ENCODE measurements at places on chromosomes 13 and 19. TPM values are rescaled to one million over a fixed set of nuclear protein-coding genes. Genes with fewer than 3 reads are reported as not detected.
A peak's percentile ranks its signal among the peaks of the same experiment; 100 is the strongest.

DNA sequence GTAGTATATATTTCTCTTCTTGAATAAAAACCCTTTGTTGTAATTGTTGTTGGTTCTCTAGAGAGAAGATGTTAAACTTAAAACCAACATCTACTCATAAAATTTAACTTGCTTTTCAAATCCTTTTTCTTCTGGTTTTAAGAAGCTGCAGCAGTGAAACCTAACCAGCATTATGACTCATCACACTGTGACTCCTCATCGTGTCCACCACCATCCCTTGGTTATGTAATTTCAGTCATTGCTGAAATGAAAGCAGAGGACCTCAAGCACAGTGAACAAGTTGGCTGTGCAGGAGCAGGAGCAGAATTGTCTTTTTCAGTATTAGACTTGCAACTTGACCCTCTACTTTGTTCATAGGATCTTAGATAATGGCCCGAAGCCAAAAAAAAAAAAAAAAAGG, 64.9 kb upstream of the HTR2A start:
- peak; percentile 76 for DNase-seq

DNA sequence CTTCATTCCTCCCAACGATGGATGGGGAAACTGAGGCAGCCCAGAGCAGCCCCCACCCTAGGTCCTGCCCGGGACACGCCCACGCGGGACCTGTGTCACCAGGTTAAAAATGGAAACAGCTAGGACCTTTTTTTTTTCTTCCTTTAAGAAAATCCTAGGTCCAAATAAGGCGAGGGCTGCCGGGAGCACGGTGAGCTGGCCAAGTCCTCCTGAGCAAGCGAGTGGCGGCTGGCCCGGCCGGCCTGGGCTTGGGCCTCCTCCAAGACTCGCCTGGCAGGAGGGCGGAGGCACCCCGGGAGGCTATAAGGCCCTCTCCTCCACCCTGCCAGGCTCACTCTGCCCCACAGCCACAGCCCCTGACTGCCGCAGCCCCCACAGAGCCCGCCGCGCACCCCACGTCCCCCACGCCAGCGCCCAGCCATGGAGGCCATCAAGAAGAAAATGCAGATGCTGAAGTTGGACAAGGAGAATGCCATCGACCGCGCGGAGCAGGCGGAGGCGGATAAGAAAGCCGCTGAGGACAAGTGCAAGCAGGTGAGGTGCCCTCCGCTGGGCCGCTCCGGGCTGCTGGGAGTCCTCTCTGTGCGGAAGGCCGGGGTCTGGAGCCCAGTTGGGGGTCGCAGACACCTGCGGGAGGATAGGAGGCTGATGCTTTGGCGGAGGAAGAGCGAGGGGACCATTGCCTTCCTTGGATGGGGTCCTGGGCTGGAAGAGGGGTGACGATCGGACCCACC, 8.9 kb upstream of the TPM4 start:
- peak; percentile 66 for DNase-seq

Gene PCDH20
- total RNA-seq = under 0.01 TPM

DNA sequence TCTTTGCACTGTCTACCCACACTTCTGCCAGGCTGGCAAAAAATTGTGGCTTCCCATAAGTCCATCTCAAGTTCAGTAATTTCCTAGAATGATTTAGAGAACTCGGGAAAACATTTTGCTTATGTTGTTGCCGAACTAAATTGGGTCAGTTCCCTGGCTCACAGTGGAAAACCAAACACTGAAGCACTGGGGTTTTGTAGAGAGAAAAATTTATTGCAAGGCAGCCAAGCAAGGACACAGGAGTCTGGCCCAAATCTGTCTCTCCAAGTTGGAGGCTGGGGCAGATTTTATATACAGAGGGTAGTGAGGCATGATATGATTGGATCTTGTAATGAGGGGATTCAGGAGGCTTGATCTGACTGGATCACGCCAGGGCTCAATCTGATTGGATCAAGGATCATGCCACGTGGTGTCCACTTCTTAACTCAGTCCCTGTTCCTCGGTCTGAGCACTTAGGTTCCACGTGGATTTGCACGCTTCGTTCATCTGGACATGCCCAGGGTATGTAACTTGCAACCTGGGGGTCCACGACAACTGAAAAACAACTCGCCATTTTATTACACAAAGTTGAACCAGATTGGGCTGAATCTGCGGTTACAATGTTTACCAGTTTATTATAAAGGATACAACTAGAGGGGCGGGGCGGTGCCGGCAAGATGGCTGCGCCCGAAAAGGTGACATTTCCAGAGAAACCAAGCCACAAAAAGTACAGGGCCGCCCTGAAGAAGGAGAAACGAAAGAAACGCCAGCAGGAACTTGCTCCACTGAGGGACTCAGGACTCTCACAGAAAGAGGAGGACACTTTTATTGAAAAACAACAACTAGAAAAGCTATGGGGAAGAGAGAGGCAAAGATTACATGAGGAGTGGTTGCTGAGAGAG, 7.3 kb downstream of the CD209 start:
- no peak for DNase-seq

DNA sequence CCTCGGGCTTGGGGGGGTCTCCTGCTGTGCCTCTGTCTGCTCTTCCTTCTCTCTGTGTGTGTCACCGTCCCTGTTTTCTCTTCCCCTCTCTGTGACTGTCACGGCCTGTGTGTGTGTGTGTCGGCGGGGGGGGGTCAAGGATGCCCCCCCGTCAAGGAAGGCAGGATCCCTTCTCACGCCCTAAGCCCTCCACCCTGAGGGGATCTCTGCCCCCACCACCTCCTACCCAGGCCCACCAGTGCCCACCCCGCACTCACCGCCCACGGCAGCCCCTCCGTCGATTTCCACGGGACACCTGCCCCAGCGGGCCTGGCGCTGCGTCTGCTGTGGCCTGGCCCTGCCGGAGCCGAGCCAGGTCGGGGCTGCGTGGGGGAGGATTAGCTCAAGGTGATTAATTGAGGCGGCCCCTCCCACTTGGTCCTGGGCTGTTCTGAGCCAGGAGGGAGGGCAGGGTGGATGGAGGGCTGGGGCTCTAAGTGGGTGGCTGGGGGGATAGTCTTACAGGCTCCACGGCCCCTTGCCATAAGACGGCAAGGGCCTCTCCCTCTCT, at the start of gene RAX2:
Gene RAX2 (minus strand): TSS at position 323 of the 550 bp plus-strand sequence. CDS start 486 bp downstream, outside the sequence.
- no peak for DNase-seq

DNA sequence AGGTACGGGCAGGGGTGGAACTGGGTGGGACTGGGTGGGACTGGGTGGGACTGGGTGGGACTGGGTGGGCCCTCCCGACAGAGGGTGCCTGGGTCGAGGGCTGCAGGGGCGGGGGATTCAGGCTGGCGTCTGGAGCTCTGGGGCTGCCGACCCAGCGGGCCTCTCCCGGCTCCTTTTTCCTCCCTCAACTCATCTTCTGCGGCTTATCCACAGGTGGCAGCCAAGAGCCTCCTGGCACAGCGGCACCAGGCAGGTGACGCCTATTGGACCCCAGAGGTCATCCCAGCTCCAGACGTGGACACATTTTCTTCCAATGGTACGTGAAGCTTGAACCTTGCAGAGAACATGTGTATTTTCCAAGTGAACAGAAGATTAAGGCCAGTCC, 533 bp downstream of the ZNF544 start:
- peak; percentile 30 for DNase-seq

DNA sequence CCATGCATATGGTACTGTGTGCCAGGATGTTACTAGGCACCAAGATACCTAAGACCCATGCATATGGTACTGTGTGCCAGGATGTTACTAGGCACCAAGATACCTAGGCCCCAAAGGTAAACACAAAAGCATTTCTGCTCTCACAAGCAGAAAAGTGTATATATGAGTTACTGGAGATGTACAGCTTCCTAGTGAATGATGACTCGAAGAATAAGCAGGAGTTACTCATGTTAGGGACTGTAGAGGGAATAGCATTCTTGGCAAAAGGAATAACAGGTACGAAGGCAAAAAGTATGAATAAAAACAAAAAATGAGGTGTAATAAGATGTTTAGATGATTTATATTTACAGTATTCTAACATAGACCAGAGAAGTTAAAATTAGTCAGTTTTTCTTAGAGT, 383.7 kb downstream of the DIAPH3 start:
- DNase-seq = no peak

Gene OLFM2
- 1.3 TPM for total RNA-seq

GRCh38 chr13:113997845-113998751, 24.2 kb upstream of the C13orf46 start:
- peak; percentile 74 for DNase-seq

Gene ADGRE3
- not detected for total RNA-seq

GRCh38 chr13:106407338-106407737, 128.1 kb downstream of the EFNB2 start:
- DNase-seq = no peak

GRCh38 chr13:76762721-76763120, 123.5 kb downstream of the KCTD12 start:
- DNase-seq = no peak

Gene NR2F6
- total RNA-seq = 51.0 TPM

Gene STARD13
- total RNA-seq = 48.0 TPM

Gene ELSPBP1
- not detected for total RNA-seq

Gene ALOX5AP
- 0.43 TPM for total RNA-seq

Gene MEDAG
- total RNA-seq = 20.0 TPM

DNA sequence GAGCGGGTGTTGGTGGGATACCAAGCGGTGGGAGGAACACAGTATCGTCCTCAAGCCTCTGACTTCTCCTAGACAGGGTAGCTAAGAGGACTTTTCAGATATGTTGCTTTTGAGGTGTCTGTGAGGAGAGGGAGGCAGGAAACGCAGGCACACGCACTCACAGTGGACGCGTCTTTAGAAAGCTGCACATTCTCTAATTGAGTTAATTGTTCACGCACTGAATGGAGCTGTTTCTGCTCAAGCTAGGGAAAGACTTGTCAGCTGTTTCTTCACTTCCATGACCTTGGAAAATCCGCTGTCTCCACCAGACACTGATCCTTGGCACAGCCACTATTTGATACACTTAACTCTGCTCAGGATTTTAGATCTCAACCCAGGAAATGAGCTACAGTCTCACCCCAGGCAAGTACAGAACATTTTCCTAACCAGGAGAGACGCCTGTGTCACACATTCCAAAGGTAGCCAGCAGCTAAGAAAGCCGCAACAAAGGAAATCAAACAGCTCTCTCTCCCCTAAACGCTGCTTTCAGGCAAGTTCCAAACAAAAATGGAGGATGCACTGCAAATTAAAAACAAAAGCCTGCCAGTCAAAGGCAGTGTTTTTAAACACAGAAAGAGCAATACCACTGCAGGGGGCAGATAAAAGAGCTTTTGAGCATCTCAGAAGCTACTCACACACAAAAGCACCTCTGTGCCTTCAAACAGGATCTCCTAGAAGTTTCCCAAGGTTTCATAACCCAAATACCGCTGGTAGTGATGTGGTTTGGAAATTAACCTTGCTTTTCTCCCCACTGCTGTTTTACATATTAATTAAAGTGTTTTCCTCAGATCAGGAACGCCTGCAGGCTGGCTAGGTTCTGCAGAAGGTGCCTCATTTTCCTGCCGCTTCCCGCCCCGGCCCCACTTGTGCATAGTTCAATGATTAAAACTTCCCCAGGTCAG, 57.3 kb downstream of the IRS2 start:
- no peak for DNase-seq

GRCh38 chr13:90171649-90172048, 1175.8 kb upstream of the MIR17HG start:
- peak; percentile 14 for DNase-seq

DNA sequence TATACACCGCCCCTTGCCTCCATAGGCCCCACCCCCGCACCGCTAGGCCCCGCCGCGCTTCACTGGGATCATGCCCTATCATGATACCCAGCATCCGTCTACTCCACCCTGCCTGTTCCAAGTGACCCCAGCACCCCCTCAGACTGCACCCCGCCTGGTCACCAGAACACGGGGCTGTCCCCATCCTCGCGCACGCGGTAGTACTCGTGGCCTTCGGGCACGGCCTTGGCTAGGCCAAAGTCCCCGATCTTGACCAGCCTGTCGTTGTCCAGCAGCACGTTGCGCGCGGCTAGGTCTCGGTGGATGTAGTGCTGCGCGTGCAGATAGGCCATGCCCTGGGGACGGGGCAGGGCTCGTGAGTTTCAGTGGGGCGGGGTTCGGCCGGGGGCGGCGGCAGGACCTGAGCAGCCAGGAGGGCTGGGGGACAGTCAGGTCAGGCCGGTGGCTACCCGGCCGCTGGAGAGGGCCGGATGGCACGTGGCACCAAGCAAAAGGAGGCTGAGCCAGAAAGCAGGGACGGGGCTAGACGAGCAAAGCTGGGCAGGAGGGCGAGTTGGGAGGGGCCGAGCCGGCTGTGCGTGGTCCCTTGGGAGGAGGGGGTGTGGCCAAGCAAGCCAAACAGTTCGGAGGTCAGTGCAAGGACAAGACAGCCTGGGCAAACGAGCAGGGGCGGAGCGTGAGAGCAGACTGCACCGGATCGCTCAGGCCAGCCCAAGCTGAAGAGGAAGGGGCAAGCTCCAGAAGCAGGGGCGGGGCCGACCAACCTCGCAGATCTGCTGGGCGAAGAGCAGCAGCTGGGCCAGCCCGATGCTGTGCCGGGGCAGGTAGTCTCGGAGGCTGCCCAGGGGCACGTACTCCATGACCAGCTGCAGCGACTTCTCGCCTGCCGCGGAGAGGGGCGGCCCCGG, 13.6 kb upstream of the ICAM3 start:
- DNase-seq = peak; percentile 71

DNA sequence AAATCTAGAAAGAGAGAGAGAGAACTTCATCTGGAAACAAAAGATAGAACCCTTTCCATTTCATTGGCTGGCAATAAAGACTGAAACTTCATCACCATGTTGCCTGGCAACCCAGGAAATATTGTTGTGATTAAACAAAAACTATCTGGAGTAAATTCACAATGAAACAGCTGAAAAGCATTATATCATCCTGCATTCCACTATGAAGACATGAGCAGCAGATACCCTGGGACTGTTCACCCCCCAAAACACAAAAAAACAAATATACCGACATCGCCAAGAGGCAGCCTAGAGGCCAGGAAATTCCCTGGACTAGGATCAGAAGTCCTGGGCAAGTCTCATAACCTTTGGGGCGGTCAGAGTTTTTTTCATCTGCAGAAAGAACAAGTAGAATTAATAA, 158.3 kb downstream of the FOXO1 start:
- peak; percentile 42 for DNase-seq

DNA sequence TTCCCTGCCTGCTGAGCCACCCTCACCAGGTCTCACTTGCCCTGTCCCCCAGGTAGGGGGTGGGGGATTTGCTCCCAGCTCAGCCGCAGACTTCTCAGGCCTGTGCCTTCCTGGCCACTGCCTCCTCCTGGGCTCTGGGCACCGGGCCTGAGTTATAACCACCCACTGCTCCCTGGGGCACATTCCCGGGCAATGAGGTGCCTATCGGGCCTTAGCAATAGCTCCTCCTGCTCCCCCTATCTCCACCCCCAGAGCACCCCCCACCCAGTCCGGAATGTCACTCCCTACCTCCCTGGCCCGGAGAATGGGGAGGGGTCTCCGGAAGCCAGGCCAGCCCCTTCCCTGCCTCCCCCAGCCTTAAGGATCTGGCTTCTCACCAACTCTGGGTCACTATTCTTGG, at the start of gene KLK5:
Gene KLK5 (minus strand): TSS at position 129 of the 400 bp plus-strand sequence. CDS start 381 bp downstream, outside the sequence.
- no peak for DNase-seq

DNA sequence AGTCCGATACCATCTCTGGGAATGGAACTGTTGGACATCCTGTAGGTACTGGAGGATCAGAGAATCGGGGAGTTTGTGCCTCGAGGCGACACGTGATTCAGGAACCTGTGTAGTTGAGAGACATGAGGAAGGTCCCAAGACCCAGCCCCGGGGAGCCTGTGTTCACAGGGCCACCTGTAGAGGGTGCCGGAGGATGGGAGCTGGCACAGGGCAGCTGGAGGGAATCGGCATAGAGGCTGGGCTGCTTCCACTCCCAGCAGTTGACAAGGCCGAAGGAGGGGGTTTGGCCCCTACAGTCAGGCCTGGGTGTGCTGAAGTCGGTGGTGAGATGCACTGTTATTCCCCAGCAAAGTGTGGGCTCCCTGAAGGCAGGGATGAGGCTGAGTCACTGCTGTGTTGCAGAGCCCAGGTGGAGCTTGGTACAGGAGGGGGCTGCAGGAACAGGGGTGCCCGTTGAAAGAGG, 2.5 kb upstream of the ISYNA1 start:
- DNase-seq = no peak

GRCh38 chr19:5281588-5281987, 59.0 kb downstream of the PTPRS start:
- peak; percentile 7 for DNase-seq

Measured in fibroblast of villous mesenchyme (primary cell).